ENCODE measurements at places on chromosomes 7 and 10.

- no peak for DNase-seq
These were observed 149.8 kb downstream of the XPNPEP1 start for GRCh38 chr10:109773288-109774120.

DNA sequence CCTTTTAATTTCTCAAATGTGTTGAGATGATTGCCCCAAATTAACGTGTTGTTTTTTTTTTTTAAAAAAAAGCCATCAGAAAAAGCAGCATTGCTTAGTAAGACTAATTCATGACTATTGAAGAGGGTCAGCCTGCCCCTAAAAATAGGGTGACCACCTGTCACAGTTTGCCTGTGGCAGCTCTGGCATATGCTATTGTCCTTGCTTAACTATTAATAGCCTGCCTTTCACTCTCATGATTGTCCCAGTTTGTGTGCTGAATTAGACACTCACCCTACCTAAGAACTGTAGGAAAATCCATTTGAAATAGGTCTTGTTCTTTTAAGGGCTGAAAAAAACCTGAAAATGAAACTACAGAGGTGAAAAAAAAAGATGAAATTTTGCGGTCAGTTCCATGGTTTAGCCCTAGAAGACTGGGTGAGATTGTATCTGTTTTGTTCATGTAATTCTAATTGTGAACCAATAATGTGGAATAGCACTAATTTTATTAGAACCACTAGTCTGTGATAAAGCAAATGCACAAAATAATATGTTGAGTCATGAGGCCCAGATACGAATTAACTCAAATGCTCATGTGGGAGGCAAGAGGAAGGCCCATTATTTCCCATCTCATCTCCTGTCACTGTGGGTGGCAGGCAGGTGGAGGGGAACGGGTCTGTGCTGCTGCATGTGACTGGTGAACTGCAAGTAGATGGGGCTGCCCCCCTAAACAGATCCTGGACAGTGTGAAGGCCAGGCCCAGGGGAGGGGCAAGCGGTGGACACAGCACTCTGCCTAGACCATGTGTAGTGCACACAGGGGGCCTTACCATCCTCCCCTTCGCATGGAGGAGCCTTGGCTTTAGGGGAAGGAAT is 265.4 kb upstream of the NFE2L3 start:
- no peak for DNase-seq

DNA sequence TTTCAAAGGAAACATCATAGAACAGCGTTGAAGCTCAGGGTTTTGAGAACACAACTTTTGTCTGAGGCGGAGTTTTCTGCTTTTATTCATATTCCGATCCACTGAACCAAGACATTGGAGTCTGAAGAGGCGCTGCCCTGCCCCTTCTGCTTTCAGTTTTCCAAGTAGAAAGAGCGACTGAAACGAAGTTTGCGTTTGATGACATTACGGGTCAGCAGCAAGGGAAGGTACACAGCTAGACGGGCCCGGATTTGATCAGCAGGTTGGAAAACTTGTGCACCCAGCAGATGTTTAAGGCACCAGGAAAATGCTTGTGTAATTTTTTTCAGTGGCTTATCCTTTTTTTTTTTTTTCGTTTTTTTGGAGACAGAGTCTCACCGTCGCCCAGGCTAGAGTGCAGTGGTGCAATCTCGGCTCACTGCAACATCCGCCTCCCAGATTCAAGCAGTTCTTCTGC is 720 bp downstream of the SUN1 start:
- DNase-seq: no peak

GRCh38 chr7:81676813-81677212 is 93.0 kb downstream of the HGF start:
- no peak for DNase-seq

DNA sequence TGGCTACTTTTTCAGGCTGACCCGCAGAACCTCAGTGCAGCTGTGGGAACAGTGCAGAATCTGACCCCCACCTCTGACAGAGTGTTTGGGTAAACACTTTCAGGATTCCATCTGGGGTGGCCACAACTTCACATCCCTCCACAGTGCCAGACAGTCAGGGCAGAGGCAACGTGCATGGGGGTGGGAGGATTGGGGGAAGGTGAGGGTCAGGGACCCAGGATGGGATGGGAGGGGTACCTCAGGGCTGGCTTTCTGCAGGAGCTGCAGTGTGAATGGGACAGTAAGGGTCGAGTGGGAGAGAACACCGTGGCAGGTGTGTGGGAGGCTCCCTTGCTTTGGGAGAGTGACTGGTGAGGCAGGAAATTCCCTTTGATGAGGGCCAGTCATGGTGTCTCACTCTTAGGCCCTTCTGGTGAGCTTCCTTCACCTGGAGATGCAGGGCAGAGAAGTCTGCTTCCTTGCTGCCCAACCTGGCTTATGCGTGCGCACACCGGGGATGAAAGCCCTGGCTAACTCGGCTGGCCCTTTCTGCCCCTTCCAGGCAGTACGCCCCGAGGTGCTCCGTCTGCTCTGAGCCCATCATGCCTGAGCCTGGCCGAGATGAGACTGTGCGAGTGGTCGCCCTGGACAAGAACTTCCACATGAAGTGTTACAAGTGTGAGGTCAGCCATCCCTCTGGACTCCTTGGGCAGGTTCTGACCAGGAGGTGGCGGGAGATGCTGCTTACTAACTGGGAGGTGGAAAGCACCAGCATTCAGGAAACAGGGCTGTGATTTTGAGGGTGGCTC is 8.4 kb downstream of the ZYX start:
- no peak for DNase-seq

- no peak for DNase-seq
These were observed 213.6 kb downstream of the KLF6 start for GRCh38 chr10:3571310-3571825.

- DNase-seq: no peak
These were observed 19.4 kb downstream of the ENO4 start for GRCh38 chr10:116868722-116869121.

DNA sequence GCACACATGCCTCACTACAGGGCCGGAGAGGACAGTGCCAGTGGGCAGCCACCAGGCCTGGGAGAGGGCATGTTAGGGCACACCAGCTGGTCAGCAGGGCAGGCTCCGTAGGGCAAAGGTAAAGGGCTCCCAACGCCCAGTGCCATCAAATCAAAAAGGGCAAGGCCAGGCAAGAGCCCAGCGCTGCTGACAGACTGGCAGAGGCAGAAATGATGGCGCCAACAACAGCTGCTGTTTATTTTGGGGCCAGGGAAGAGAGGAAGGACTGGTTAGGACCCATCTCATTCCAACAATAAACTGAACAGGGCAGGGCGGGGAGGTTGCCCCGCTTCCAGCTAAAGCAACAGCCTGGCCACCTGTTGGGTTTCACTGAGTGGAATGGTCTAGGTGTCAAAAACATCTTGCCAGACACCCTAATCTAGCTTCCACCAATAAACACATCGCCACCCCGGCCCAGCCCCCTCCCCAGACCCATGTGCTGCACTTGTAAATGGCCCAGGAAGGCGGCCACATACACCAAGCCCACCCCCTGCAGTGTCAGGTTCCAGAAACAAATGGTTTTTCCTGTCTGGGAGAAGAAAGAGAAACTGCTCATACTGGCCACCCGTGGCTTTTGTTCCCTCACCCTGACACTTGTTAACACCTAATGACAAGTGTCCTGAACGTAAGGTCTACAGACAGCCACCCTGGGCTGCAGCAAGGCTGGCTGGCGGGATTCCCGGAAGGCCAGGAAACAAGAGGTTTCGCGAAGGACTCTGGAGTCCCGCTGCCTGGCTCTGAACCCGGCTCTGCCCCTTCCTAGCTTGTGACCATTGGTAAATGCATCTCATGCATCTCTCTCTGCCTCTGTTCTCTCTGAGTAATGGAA is 15.3 kb downstream of the SH3PXD2A start:
- no peak for DNase-seq

DNA sequence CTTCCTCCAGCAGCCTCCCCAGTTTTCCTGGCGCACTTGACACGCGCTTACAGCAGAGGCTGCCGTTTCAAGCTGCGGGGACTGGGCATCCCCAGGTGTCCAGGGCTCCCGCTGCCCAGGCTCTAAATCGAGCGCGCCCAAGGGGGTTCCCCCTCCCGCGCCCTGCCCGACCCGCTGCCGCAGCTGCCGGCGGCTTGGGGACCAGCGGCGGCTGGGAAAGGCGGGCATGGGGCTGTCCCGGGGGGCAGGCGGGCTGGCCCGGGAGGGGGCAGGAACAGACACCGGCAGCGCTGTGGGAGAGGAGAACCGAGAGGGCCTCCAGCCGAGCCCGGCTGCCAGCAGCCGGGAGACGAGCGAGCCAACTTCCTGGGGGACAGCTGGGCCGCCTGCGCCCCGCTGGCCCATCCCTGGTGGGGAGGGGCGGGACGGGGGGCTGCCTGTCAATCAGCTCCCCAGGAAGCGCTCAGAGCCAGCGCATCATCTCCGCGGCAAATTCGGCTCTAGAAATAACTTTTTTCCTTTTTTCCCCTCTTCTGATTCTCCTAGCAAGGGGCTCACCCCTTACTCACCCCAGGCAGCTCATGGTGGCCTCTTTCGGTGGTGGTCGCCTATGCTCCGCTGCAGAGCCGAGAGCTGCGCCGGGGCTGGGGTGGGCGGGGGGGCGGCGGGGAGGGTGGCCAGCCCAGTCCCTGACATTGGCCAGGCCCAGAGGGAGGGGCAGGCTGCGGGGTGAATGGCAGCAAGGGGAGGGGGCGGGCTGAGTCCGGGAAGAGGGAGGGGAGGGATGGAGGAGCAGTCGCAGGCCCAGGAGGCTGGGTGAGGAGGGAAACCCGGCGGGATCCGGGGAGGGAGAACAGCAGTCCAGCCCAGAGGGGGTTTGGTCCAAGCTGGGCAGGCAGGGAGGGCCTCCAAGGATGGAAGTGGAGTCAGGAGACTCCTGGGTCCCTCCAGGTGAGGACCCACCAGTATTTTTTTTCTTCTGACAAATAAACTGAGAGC is 14.7 kb downstream of the GRID2IP start:
- DNase-seq: no peak

GRCh38 chr7:41508755-41509154 is 194.1 kb downstream of the INHBA start:
- no peak for DNase-seq

DNA sequence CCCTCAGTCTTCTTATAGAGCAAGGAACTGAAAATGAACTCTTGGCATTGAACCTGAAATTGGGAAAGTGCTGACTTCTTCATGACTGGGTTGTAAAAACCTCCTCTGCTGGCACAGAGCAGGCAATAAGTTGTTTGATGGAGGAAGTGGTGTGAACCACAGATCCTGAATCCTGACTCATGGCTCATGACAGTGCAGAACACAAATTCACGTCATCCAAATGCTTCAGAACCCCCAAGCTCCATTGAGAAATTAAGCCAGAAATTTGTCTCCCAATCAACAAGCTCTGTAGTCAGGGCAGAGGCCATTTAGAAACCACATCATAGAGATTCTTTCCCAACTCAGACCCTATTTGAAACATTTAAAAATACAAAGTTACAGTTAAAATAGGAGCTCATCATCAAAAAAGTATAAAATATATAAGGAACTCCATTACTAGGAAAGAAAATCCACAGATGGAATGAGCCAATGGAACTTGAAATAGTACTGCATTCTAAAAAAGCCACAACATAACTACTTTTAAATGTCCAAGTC is 10.3 kb upstream of the STK17A start:
- DNase-seq: peak; percentile 32

GRCh38 chr7:7911369-7912123 is 57.0 kb upstream of the GLCCI1 start:
- DNase-seq: no peak

DNA sequence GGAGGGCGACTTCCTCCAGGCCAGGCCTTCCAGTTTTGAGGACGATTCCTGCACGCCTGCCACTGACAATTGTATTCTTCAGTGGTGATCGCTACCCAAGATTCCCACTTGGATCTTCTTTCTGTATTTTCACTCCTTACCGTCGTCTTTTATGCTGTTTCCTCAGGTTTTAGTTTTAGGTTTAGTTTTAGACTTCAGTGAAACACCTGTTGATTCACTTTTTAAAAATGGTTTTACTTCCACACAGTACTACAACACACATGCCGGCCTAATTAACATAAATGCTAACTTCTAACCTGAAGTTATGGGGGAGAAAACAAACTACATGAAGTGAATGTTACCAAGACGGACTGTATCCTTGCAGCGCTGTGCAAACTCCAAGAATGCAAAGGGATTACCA is 530.6 kb upstream of the MGMT start:
- DNase-seq: no peak

- no peak for DNase-seq
These were observed 297.5 kb downstream of the HTR7 start for GRCh38 chr10:90560331-90560730.

- DNase-seq: no peak
These were observed 71.8 kb downstream of the SEMA3C start for GRCh38 chr7:80847027-80847426.

DNA sequence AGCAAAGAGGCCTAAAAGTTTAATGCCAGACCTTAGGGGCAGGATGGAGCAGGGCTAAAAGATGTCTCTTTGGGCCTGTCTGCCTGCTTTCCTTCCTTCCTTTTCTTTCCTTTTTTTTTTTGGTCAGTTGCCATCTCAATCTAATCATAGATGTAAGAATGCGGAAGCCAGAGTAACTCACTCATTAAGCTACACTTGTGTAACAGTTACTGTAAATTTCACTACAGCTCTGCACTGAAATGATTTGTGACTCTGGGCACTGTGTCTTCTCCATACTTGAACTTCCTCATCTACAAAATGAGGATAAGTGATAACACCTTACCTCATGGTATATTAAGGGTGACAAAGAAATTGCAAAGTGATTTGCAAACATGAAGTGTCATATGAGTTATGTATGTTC is 75.5 kb upstream of the AGK start:
- DNase-seq: no peak

DNA sequence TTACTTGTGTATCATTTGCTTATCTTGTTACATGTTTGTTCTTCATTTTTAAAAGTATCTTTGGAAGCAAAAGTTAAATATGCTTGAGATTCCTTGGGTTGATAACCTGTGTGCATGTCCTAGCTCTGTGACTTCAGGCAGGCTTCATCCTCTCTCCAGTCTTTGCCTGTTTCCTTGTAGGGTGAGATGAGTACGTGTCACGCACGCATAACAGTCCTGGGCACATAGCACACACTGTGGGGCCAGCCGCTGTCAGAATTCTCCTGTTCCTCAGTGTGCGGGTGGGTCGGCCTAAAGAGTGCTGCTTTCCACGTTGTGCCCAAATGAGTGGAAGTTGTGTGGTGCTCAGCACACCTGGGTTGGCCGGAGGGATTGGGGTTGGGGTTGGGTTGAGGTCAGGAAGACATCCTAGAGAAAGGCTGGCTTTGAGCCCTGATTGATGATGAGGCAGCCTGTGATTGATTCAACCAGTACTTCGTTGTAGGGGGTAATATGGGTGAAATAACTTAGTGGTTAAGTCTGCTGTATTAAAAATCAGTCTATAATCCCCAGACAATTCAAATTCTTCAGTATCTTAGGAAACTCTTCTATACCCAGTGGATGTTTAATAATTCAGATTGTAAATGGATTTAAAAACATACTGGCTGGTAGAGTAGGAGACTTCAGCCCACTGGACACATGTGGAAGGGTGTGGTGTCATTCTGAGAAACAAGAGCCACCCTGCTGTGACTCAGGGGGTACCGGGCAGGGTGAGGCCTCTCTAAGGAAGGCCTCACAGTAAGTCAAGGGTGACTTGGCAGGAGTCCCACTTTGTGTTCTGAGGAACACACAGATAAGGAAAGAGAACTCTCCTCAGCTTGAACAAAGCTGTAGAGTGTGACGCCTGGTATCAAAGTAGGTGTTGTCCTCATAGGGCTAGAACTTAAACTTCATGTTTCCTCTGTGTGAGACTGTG is 54.8 kb downstream of the DAGLB start:
- no peak for DNase-seq
